ENCODE measurements at places on chromosomes 12 and 14.

- no peak for DNase-seq
These were observed 74.0 kb downstream of the KIF21A start for GRCh38 chr12:39368891-39369290.

GRCh38 chr12:51667269-51667668 is 76.2 kb downstream of the SCN8A start:
- DNase-seq, result no peak

- no peak for DNase-seq
These were observed 805.6 kb downstream of the NRXN3 start for GRCh38 chr14:78975734-78976133.

DNA sequence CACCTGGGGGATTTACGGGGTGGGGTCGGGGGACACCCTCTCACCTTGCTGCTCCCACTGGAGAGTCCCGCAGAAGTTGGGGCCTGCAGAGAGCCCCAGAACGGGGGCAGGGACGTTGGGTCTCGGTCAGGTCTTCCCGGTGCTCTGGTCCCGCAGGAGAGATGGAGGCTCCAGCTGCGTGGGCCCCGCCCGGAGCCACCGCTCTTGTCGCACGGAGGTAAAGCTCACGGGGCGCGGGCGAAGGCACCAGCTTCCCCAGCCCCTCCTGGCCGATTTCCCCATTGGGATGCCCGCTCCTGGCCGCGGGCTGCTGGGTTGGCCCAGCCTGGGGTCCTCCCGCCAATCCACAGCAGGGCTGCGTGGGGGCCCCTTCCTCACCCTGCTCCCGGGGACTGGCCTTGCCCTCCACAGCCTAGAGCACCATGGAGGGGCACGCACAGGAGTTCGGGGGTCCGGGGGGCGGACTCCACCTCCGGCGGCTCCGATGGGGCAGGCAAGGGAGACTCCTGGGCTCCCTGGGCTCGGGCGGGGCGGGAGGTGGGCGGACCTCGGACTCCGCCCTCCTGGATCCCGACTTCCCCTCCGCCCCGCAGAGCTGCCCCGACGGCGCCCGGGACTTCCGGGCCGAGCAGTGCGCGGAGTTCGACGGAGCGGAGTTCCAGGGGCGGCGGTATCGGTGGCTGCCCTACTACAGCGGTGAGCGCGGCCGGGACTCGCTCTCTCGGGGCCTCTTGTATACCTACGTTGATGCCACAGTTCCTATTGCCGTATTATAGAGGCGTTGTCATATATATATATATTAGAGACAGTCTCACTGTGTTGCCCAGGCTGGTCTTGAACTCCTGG is 8.4 kb downstream of the PAPLN start:
- DNase-seq, result peak; percentile 13

GRCh38 chr12:3325736-3326135 is 165.3 kb upstream of the PRMT8 start:
- no peak for DNase-seq

GRCh38 chr12:60394665-60395064 is 798.8 kb downstream of the SLC16A7 start:
- DNase-seq, result no peak

- no peak for DNase-seq
These were observed 105.3 kb upstream of the BCAT1 start for GRCh38 chr12:25054076-25054782.

DNA sequence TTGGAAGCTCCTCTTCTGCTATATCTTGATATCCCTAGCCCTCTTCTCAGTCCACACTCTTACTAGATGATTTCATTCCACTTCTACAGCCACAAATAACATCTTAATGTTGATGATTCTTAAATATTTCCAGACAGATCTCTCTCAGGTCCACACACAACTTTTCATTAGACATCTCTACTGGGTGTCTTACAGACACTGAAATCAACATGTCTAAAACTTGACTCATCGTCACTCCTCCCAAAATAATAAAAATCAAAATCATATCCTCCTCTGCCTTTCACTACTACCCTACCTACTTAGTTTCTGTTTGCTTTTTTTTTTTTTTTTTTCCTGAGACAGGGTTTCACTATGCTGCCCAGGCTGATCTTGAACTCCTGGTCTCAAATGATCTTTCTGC is 11.9 kb downstream of the PRDM4 start:
- DNase-seq, result no peak

- no peak for DNase-seq
These were observed 114.5 kb downstream of the EGLN3 start for GRCh38 chr14:33836203-33836899.

GRCh38 chr14:97874394-97874793 is 1077.2 kb downstream of the VRK1 start:
- no peak for DNase-seq

- no peak for DNase-seq
These were observed 218.5 kb downstream of the PHETA1 start for GRCh38 chr12:111150360-111150759.

GRCh38 chr12:31589598-31589903 is 1.4 kb downstream of the DENND5B start:
- DNase-seq, result no peak

GRCh38 chr12:121947981-121948380 is 29.6 kb downstream of the CFAP251 start:
- DNase-seq, result no peak

DNA sequence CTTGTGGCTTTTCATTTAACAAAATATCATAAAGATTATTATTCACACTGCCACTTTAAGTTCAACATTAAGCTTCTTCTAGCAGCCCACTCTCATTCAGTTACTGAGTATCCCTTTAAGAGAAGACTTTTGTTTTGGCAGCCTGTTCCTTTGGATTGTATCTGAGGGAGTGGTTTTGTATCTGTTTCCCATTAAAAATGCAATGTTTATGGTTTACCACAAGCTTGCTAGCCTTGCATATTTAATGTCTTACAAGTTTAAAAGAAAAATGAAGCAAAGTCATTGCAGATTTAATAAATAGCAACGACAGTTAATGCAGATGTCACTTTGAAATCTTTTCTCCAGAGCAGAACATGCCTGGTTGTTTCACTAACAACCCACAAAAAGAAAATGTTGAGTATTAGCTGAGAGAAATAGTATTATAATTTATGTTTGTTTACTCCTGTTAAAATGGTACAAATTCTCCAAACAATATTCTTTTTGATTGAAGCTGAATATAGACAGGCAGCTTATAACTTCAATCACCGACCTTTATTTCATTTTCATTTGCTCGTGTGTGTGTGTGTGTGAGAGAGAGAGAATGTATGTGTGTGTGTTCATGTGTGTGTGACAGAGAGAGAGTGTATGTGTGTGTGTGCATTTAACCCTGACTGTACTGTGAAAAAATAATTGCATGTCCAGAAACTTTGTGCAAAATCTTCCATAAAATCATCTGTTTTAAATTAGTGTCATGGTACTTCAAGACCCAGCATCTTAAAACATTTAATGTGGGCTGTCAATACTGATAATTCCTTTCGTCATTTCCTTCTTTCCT is 1.8 kb downstream of the DCN start:
- no peak for DNase-seq

- DNase-seq, result no peak
These were observed 2.1 kb downstream of the SLC25A47 start for GRCh38 chr14:100325231-100325632.

- DNase-seq, result no peak
These were observed 366.5 kb upstream of the CCDC196 start for GRCh38 chr14:66119606-66120231.

DNA sequence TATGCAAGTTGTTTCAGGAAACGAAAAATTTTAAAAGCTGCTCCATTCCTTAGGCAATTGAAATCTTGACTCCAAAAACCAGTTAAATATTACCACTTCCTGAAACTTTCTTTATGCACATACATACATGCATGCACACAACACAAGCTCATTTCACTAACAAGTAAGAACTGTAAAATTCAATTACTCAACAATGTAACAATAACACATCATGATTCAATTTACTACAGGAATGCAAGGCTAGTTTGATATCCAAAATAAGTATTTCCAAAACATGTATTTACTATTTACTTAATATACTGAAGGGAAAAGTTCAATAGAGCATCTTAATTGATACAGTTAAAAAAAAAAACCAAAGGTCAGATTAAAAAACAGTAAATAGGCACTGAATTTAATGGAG is 19.6 kb downstream of the NAP1L1 start:
- no peak for DNase-seq

GRCh38 chr14:49863487-49864281 is 11.1 kb upstream of the NEMF start:
- no peak for DNase-seq

DNA sequence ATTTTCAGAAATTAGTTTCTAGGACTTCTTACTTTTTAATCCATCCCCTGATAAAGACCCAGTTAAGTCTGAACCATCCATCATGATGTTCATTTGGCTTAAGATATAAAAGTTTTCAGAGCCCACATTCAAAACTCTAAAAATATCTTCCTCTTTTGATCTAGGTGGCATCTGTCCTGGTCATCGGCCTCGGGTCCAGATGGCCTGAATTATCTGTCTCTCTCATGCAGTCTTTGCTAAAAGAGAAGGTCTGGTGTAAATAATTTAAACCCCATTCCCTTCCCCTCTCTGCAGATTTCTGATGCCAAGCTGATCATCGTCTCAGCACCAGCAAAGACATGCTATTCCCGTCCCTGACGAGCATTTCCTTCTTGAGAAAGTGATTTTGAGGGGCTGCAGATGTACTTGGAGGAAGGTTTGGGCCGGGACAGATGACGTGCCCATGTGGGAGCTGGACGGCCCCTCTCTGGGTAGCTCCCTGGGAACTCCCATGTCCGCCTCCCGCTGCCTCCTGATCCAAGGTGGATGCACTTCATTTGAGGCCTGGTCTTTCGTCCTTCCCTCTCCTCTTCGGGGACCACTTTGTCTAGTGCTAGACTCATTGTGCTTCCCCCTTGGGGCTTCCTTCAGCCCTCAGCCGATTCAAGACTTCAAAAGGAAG is 173.0 kb upstream of the PRMT8 start:
- DNase-seq, result no peak

- DNase-seq, result no peak
These were observed 287.6 kb downstream of the FBXL14 start for GRCh38 chr12:1306817-1307216.

GRCh38 chr14:100448376-100448775 is 125.2 kb downstream of the SLC25A47 start:
- no peak for DNase-seq

DNA sequence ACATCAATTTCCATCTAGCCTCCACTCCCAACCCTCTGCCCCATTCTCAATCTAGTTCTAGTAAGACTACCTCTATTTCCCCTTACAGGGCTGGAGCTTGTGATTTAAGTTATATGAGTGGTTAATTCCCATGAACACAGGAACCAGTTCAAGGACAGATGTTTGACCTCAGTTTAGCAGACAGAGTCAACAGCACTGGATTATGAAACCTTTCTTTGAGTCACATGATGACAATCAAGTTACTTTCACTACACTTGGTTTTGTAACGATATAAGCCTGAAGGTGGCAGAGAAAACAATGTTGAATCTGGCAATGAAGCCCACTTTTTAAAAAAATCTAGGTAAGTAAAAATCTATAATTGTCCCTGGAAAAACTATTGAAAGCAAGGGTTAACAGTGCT is 1646.2 kb upstream of the FLRT2 start:
- no peak for DNase-seq

GRCh38 chr12:12804432-12804886 is 8.7 kb upstream of the DDX47 start:
- DNase-seq, result no peak

GRCh38 chr12:51721282-51721940 is 127.1 kb downstream of the FIGNL2 start:
- DNase-seq, result peak; percentile 13

DNA sequence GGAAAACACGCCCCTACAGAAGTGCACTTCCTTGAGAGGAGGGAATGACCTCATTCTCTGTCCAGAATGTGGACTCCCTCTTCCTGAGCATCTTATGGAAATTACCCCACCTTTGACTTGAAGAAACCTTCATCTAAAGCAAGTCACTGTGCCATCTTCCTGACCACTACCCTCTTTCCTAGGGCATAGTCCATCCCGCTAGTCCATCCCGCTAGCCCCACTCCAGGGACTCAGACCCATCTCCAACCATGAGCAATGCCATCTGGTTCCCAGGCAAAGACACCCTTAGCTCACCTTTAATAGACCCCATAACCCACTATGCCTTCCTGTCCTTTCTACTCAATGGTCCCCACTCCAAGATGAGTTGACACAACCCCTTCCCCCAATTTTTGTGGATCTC is 5.0 kb upstream of the INHBE start:
- DNase-seq, result no peak

DNA sequence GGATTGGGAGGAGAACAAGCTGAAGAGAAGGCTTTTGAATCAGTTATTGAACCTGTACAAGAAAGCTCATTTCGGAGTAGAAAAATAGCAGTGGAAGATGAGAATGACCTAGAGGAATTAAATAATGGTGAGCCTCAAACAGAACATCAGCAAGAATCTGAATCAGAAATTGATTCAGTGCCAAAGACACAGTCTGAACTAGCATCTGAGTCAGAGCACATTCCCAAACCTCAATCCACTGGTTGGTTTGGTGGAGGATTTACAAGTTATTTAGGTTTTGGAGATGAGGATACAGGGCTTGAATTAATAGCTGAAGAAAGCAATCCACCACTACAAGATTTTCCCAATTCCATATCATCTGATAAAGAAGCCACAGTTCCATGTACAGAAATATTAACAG is 13.5 kb downstream of the MIA2 start:
- DNase-seq, result no peak

GRCh38 chr14:68785534-68786490 is 7.1 kb downstream of the ZFP36L1 start:
- DNase-seq, result no peak

DNA sequence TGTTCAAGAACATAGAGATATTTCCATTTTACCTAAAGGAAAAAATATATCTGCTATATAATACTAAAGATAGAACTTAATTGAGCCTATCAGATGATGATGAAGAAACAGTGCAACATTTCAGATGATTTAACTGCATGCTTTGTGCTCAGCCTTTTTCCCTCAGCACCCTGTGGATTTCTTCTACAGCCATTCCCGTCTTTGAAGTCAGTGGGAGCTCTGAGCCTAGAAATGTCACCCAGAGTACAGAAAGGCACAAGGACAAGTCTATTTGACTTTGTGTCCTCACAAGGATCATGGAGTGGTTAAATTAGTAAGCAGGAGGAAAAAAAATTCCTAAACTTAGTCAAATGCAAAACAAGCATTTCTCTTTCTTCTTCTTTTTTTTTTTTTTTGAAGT is 994.0 kb upstream of the FLRT2 start:
- no peak for DNase-seq

DNA sequence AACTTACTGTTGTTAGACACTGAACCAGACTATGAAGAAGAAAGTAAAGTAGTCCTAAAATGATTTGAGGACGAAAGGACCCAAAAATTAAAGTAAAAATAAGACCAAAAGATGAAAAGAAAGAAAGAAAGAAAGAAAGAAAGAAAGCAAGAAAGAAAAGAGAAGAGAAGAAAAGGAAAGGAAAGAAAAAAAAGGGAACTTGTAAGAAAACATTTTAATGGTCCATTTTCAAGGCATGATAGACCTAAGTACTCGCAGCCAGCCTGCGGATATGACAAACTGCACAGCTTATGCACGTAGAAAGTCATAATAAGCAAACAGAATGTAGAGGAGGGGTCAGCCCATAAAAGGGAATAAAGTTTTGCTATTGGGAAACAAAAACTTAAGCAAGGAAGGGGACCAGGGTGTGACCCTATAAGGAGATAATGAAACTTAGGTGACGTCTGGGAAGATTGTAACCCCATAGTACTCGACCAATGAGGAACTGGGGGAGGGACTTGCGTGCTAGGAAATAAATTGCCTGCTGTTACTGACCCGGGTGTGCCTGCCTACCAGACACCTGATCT is 59.7 kb downstream of the APOBEC1 start:
- DNase-seq, result no peak
